Stimulated activated CD8-positive, alpha-beta memory T cell treated with anti-CD3 and anti-CD28 coated beads, Interleukin-7, amount 100 ng/mL, for 24 hours (primary cell): ENCODE measurements at places on chromosomes 3 and 15.

DNA sequence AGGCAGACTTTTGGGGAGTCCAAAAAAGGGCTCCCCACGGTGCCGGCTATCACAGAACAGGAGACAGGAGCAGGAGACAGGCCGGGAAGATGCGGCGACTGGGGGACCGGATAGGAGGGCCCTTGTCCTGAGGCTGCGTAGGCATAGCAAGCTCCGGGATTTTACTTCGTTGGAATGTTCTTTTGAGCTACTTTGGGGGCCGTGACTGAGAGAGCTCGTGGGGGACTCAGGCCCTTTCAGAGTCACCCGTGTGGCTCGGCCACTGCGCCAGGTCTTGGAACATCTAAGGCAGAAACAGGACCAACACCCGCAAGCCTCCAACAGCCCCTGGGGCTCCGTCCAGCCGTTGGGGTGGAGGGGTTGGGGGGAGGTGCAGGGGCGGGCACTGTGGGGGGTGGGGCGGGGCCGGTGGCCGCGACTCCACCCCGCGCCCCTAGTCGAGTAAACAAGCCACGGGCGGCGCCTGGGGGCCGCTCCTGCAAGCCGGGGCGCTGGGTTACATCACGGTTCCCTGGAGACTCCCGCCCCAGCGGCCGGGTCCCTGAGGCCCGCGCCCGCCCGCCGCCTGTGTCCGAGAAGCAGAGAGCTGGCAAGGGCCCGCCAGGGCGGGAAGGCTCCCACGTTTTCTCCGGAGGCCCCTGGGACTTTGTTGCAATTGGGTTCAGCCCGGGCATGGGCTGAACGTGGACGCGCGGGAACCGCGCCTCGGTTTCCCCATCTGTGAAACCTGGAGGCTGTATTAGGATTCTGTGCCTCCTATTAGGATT, 23.3 kb upstream of the C15orf39 start:
- DNase-seq: no peak

DNA sequence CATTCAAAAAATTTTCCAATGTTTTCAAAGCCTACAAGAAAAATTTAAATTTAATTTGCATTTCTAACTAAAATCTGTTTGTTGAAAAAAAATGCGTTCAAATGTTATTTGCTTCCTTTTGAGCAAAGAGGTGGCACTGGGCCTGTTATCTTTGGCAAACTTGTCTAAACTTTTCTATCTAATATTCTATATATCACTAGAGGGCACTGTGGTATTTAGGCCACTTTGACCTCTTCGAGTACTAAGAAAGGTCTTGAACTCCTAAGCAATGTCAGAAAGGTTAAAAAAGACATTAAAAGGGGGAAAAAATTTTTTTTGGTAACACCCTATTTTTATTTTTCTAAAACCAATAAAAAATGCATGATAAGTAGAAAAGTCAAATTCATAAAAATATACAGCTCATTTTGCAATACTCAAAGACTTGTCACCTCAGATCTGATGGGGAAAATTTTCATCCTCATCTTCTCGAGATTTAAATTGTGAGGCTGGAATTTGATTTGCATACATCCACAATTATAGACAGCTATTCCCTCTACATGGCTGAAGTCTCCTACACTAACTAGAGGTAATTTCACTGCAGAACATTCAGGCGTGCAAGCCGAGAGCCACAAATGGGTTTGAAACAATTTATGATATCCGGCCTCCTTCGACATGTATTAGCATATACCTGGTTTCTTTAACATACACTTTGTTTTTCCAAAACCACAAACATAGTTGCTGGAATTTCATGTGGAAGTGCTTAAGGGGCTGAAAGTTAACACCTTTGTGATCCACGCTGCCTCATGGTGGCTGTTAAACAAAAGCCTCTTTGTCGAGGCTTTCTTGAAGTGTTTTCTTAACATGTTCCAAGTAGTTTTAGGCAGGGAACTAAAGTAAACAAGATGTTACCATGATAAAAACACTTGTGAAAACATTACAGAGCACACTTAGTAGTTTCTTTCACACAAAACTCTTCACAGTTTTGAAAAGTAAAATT, 576.4 kb downstream of the FOXP1 start:
- DNase-seq: no peak

DNA sequence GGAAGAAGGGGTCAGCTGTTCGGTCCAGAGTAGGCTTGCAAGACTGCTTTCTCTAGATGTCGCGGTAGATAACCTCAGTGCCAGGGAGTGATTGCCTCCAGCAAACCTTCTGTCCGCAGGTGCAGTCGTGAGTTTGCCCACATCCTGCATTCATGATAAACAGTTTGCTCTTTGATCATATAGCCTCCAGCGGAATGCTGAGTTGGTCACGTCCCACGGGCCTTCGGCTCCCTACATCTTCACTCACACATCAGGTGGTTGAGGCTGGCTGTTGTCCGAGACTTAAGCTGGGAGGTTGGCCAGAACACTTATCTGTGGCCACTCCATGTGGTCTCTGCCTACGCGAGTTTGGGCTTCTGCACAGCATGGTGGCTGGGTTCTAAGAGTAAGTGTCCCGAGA, 62.1 kb upstream of the NR2C2 start:
- no peak for DNase-seq

DNA sequence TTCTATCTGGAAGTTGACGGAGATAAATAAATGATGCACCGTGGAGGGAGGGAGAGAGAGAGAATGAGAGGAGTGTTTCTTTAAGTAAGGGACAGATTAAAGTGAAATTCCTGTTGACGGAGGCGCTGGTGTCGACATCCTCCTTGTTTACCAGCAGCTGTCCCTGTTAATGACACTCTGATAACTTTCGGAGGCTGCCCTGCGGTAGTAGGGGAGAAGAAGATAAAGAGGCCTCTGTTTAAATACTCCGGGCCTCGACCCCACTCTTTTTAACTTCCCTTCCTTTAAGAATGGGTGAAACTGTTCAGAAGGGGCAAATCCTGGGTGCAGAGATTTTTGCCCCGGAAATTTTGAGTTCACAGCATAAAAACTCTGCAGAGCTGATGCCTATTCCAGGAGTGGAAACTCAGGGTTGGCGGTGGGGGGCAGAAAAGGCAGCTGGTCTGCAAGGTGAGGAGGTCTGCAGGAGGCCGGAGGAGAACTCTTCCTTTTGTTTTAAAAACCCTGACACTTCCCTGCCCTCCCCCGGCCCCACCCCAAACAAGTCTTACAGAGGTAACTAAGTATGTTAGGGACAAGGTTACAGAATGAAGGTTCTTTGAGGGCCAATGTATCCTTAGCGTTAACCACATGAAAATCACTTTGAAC, 276.6 kb upstream of the NR2F2 start:
- no peak for DNase-seq

- DNase-seq: no peak
Measured at GRCh38 chr3:111470032-111470431, 72.0 kb upstream of the CD96 start.

DNA sequence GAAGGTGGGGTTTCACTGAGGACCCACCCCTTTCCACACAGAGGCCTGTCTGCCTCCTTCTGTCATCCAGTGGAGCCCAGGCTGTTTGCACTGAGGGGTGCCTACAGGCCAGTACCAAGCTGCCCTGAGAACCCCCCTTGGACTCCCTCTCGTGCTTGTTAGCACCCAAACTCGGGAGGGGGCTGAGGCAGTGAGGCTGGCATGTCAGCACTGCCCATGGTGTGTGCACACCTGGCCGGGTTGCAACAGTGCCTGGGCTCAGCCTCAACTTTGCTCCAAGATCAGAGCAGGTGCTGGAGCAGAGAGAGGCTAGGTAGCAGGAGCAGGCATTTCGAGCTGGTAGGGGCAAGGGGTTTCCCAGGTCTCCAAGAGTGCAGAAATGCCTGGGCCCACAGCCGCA, 90.0 kb downstream of the PIK3R4 start:
- no peak for DNase-seq

- DNase-seq: no peak
Measured at GRCh38 chr3:22729212-22729611, 473.9 kb upstream of the UBE2E2 start.

GRCh38 chr3:31532587-31533168, at the start of gene STT3B:
Gene STT3B, plus strand, starts transcription at chr3:31532925. Its CDS starts 74 bp downstream, at chr3:31532999.
- peak; percentile 64 for DNase-seq

DNA sequence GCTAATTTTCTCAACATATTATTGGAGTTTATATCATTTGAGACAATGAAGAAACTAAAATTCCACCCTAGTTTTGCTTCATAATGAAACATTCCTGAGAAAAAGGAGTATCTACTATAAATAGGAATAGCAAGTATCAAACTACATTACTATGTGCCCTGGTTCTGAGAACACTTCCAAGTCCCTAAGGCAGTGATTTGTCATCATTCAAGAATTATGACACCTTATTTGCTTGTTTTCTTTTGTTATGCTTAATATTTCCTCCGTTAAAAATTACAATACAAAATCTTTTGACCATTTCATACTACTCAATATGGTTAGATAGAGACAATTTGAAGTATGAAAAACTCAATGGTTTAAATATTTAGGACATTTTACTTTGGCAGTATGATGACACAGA, 707.8 kb upstream of the GOLIM4 start:
- DNase-seq: no peak
